ENCODE measurements at places on chromosomes 16 and 17.

GRCh38 chr17:67525239-67526135, 148.4 kb downstream of the PITPNC1 start:
- no peak for DNase-seq

GRCh38 chr17:38735161-38735997, 5.2 kb downstream of the CISD3 start:
- peak; percentile 66 for DNase-seq

DNA sequence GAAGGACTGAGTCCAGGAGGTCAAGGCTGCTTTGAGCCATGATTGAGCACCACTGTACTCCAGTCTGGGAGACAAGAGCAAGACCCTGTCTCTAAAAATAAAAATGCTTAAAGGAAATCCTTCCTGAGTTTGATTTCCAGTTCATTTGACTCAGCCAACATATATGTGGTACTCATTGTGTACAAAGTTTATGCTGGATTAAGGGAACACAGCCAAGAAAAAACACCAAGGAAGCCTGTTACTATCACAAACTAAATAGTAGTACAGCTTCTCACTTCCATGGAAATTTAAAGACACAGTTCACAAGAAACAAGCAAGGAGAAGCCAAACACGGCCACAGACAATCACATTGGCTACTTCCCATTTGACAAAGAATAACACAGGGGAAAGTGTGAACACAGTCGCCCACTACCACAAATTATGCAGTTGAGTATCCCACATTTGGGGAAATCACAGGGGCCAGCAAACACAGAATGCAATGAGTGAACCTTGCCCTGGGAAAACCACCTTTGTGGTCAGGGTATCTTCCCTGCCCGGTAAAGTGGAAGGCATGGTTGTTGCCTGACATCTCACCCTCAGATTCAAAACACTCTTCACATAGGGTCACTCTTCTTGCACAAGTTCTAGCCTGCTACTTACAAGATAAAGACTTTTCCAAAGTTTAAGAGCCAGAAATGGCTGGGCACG, 14.5 kb downstream of the TEX14 start:
- no peak for DNase-seq

DNA sequence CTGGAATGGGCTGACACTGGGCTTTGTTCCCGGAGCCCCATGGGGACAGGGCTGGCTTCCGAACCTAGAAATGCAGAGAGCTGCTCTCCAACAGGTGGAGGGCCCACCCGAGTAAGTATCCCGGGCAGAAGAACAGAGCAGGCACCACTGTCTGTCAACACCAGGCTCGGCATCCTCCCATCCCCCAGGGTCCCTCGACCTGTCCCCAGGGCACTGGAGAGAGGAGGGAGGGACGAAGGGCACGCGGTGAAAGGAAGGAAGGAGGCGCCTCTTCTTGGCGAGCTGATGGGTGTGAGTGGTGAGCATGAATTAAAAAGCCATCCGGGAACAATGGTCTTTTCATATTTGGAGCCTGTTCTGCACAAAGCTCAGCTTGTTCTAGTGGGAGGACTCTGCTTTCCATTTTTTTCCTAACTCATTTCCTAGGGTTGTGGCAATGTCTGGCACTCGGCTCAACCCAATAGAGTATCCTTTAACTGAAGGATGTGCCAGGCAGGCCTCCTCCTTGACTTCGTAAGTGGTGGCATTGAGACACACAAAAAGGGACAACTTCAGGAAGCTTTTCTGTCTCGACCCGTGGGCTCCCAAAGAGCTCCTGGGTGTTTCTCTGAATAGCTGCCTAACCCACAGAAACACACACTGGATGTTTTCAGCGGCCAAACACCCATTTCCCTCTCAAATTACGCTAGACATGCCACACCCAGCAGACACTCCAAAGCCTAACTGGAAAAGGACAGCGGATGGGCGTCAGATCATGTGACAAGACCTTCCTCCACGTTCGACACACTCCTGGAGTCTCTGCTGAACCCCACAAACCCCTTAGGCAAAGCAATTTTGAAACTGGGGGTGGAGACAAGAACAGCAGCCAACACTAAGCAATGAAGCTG, 47.7 kb downstream of the ZFHX3 start:
- DNase-seq = no peak

- no peak for DNase-seq
Measured at GRCh38 chr16:59210955-59211541, 476.9 kb upstream of the GOT2 start.
